ENCODE measurements at places on chromosomes 16 and 17.

DNA sequence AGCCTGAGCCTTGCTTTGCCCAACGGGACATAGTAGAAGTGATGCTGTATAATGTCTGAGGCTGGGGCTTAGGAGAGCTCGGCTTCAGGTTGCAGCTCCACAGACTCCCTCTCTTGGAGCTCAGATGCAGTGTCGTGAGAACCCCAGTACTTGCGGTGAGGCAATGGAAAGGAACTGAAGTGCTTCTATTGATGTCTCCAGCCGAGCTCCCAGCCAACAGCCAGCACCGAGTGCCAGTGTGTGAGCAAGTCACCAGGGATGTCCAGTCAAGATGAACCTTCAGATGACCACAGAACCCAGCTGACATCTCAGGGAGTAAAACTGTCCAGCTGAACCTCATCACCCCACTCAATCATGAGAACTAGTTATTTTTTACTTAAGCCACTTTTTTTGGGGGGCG is 268.1 kb downstream of the IRF8 start:
- no peak for DNase-seq

DNA sequence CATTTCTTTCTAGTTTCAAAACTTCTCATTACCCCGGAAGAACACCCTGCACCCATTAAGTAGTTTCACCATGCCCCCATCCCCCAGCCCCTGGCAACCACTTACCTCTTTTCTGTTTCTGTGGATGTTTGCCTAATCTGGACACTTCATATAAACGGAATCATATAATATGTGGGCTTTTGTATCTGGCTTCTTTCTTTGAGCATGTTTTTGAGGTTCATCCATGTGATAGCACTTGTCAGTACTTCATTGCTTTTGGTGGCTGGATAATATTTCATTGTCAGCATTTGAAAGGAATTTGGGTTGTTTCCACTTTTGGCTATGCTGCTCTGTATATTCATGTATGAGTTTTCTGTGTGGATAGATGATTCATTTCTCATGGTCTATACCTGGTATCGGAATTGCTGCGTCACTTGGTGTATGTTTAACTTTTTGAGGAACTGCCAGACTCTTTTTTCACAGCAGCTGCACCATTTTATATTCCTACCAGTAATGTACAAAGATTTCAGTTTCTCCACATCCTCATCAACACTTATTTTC is 30.0 kb upstream of the SLC5A10 start:
- DNase-seq: peak; percentile 67

DNA sequence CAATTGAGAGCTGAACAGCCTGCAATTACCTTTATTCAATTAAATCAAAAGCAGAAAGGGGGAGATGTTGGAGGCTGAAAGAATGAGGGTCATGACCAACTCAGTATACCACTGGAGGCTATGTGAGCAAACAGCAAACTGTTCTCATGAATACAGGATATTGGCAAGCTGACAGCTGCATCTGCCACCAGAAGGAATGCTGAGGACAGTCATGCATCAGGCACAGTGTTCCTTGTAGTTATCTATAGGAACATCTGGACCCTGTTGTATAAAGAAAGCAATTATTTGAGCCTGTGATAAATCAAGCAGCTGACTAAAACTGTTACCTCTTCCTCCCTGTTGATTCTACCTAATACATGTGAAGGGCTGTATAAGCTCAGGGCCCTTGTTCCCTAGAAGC is 2064.6 kb downstream of the TP53TG3F start:
- no peak for DNase-seq

GRCh38 chr17:1627182-1627981 is 1.3 kb downstream of the SLC43A2 start:
- DNase-seq: peak; percentile 92

DNA sequence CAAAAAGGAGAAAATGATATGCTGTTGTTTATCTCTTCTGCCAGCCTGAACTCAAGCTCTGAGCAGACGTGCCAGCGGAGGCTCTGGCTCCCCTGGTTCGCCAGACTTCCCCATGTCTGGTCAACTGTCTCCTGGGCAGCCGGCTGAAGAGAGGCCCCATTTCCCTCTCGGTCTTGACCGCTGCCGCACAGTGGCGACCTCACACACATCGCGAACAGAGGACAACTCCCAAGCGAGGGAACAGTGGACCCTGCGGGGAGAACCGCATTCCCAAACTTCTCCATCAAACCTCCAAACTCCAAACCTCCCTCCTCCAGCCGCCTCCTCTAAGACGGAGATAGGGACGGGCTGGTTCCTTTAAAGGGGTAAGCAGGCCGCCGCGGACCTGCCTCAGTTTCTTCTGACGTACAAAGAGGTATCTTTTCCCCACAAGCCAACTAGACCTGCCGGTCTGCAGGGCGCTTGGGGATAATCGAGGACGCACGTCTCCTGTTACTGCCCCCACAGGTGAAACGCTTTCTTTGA is 24.9 kb upstream of the RFFL start:
- peak; percentile 83 for DNase-seq

DNA sequence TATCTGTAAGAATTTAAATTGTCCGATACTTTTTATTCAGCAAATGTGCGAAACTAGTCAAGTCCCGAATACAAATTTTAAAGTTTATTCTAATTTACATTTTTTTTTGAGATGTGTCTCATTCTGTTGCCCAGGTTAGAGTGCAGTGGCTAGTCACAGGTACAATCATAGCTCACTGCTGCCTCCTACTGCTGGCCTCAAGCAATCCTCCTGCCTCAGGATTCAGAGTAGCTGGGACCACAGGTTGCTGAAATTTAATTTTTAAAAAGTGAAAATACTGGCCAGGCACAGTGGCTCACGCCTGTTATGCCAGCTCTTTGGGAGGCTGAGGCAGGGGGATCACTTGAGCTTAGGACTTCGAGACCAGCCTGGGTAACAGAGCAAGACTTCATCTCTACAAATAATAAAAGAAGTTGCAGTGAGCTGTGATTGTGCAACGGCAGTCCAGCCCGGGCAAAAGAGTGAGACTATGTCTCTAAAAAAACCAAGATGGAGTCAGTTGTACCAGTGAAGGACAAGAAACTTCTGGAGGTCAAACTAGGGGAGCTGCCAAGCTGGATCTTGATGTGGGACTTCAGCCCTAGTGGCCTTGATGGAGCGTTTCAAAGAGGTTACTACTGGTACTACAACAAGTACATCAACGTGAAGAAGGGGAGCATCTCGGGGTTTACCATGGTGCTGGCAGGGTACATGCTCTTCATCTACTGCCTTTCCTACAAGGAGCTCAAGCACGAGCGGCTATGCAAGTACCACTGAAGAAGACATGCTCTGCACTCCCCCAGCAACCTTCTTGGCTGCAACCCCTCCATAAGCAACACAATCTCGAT is 5.6 kb downstream of the POLG2 start:
- DNase-seq: peak; percentile 76

Data from hematopoietic multipotent progenitor cell treated with erythropoietin and hydrocortisone succinate and interleukin-3 and kit ligand, for 4 days (in vitro differentiated cells).